ENCODE measurements at places on chromosomes 1 and 21. TPM values are rescaled to one million over a fixed set of nuclear protein-coding genes. Genes with fewer than 3 reads are reported as not detected.

The ADGRL4 gene
- 26.6 TPM for polyA plus RNA-seq

The TSSK3 gene
- 0.84 TPM for polyA plus RNA-seq

The HMCN1 gene
- polyA plus RNA-seq = 0.56 TPM

The LCE1F gene
- not detected for polyA plus RNA-seq

The ESPN gene
- polyA plus RNA-seq = 0.16 TPM

The HES3 gene
- not detected for polyA plus RNA-seq

The KRTAP21-2 gene
- polyA plus RNA-seq = not detected

The S100A10 gene
- 860 TPM for polyA plus RNA-seq

Data from adrenal gland (tissue), 19 donors.